Glutamatergic neuron (in vitro differentiated cells): ENCODE measurements at places on chromosomes 2 and 18.

DNA sequence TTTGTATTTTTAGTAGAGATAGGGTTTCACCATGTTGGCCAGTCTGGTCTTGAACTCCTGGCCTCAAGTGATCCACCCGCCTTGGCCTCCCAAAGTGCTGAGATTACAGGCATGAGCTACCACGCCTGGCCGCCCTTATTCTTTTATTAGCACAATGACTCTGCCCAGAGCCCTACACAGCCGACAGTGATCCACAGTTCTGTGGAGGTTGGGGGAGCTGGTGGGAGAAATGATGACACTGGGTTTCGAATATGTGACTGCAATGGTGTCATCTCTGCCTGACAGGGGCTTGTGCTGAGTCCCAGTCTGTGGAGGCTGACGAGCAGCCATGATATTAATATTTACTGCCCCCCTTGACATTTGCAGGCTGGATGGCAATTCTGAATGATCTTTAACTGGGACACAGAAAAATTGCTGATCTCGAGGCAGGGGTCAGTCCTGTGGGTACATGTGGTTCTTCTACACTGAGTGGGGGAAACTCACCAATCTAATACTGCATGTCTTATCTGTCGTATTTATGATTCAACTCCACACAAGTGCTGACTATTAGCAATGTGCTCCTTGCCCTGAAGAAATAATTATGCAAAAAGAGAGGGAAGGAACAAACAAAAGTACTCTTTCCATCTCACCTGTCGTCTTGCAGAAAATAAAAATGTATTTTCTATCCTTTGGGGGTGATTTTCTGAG is 6.3 kb upstream of the CTAGE1 start:
- no peak for DNase-seq

DNA sequence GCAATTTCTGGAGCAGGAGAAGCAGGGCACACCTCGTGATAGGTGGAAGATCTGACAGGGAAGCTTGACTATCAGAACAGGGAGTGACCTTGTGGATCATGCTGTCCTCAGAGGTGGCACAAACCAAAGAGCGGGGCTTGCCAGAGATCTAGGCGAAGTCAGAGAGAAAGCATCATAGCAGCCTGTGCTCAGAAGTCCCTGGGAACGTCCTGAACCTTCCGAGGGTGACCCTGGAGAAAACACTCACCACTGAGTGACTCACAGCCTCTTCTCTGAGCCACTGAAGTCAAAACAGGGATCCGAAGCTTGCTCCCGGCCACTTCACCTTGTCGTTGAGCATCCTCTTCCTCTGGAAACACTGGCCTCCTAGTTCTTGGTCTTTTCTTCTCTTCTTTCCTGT is 56.7 kb downstream of the IL1R2 start:
- DNase-seq: no peak

DNA sequence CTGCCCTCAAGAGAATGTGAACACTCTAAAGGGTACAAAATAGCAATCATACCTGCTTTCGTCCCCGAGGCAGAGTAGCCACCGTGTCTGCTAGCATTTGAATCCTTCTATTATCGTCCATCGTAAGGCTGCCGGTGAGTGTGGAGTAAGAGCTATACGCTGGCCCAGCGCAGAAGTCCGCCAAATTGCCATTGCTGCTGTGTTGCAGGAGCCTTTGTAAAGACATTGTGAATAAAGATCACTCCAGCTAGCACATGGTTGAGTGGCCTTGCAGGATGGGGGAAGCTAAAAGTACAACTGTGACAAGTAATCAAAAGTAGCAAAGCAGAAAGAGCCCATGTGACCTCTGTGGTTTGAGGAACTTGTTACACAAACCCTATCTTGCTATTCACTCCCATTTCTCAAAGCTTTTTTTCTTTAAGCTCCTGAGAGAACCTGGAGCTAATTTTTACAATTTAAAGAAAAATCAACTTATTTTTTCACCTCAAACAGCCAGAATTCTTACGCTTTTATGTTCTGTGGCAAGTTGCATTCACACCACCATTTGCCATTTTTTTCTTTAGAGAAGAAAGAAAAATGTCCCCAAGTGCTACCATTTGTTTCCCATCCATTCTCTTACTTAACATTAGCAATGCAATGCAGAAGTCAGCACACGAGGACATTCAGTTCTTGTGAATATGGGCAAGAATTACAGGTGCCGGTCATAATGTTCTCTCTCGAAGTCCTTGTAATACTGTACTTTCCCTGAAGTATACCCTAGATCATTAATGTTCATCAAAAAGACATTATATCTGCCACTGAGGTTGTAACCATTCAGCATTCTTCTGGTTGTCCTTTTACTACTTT is at the start of gene CYTIP:
Gene CYTIP, minus strand, starts transcription at position 295 of the 846 bp plus-strand sequence. Its CDS starts 69 bp downstream, at position 226.
- DNase-seq: no peak

DNA sequence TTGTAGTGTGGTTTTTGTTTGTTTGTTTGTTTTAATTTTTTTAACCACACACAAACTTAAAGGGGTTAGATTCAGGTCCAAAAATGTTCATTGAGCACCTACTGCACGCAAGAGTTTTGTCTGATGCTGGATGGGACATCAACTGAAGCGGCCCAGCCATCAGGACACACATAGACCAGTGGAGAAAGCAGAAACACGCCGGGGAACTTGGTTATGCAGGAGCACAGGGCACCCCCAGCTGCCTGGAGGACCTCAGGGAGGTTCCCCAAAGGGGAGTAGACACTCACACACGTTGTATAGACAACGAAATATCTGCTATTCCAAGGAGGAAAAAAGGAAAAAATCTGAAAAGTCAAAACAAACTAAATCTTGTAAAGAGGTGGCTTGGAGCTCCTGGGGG is 191.7 kb downstream of the GBX2 start:
- no peak for DNase-seq

DNA sequence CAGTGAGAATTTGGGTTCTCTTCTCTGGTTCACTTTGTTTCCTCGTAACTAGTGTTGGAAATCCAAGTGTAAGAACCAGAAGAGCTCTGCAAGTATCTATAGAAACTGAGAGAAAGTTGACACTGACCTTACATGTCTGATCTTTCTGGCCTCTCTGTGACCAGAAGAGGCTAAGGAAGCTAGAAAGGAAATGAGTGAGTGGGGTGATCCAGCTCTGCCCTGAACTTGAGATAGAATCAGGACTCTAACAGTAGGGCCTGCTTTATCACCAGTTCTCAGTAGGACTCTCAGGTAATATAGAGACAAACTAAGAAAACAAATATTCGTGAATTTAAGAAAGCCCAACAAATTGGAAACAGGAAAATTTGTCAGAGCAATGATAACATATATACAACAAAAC is 441.2 kb upstream of the ZNF804A start:
- DNase-seq: no peak

GRCh38 chr2:59425247-59425646 is 1128.2 kb downstream of the BCL11A start:
- no peak for DNase-seq

DNA sequence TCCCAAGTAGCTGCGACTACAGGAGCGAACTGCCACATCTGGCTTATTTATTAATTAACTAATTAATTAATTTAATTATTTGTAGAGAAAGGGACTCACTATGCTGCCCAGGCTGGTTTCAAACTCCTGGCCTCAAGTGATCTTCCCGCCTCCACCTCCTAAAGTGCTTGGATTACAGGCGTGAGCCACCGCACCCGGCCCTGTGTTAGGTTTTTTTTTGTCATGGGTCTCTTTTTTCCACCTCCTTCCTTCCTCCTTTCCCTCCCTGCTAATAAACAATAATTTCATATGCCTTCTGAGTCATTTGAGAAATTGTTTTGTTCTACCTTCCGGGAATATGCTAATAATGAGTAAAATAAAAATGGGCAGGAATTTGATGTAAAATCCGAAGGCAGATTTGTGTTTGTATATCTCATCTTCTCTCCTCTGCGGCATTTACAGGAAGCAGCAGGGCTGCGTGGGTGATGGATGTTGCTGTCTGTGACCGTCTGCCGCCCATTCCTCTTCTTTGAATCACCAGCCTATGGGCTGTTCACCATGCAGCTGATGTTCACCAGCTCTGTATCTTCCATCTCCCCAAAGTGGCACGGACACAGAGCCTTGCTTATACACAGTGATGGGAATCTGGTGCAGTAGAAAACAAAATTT is 89.9 kb downstream of the ACSL3 start:
- no peak for DNase-seq

- DNase-seq: no peak
These were observed 11.9 kb downstream of the LRRFIP1 start for GRCh38 chr2:237639052-237639835.
